Hair follicular keratinocyte (primary cell): ENCODE measurements at places on chromosomes 5 and 9. TPM values are rescaled to one million over a fixed set of nuclear protein-coding genes. Genes with fewer than 3 reads are reported as not detected.

Gene NUTM2F
- total RNA-seq, result not detected in 2 replicates

Gene NSG2
- total RNA-seq, result not detected in 2 replicates

Gene PPIC
- 23.9 and 28.3 TPM in 2 replicates for total RNA-seq

Gene PRUNE2
- 0.16 and 0.19 TPM in 2 replicates for total RNA-seq

Gene IFNB1
- total RNA-seq, result not detected in 2 replicates

Gene PTPA
- 76.2 and 97.7 TPM in 2 replicates for total RNA-seq

Gene EQTN
- 0.23 TPM in 1 of 2 replicates, not detected in the other for total RNA-seq

Gene SUSD3
- 2.1 and 3.1 TPM in 2 replicates for total RNA-seq

Gene IQGAP2
- not detected in 2 replicates for total RNA-seq

Gene BTNL8
- not detected in 2 replicates for total RNA-seq

Gene PURA
- 6.1 and 6.6 TPM in 2 replicates for total RNA-seq

Gene UBQLN1
- total RNA-seq, result 81.9 and 91.7 TPM in 2 replicates

Gene PCDHGA5
- total RNA-seq, result under 0.01 TPM in 1 of 2 replicates, not detected in the other

Gene RECK
- 1.7 and 3.2 TPM in 2 replicates for total RNA-seq

Gene CCNG1
- 104 and 111 TPM in 2 replicates for total RNA-seq

Gene ADAMTS12
- total RNA-seq, result 0.16 and 0.84 TPM in 2 replicates

Gene PCDHGA10
- 1.3 and 1.6 TPM in 2 replicates for total RNA-seq

Gene CATSPER3
- not detected in 2 replicates for total RNA-seq

Gene PCDHB14
- 0.04 TPM in 1 of 2 replicates, not detected in the other for total RNA-seq

Gene UTP15
- 17.7 and 19.0 TPM in 2 replicates for total RNA-seq

Gene CD180
- total RNA-seq, result not detected in 2 replicates

Gene TAF11L5
- total RNA-seq, result not detected in 2 replicates

Gene GNE
- 16.1 and 20.3 TPM in 2 replicates for total RNA-seq

Gene AQP3
- 23.4 and 30.4 TPM in 2 replicates for total RNA-seq

Gene PCDHGA1
- not detected in 2 replicates for total RNA-seq

Gene SPINK13
- total RNA-seq, result not detected in 2 replicates

Gene SPATA6L
- 0.15 and 1.6 TPM in 2 replicates for total RNA-seq

Gene SNCAIP
- not detected in 2 replicates for total RNA-seq

Gene RLN2
- total RNA-seq, result 0.15 TPM in 1 of 2 replicates, not detected in the other

Gene KIF4B
- total RNA-seq, result not detected in 2 replicates

Gene SLC24A2
- total RNA-seq, result not detected in 2 replicates

Gene S1PR3
- 3.0 and 5.7 TPM in 2 replicates for total RNA-seq

Gene TRIP13
- 24.7 and 63.7 TPM in 2 replicates for total RNA-seq

Gene IL13
- total RNA-seq, result not detected in 2 replicates

Gene CXXC5
- total RNA-seq, result 4.2 and 4.9 TPM in 2 replicates

Gene SLC27A6
- 1.5 TPM in 2 replicates for total RNA-seq

Gene NINJ1
- 45.6 and 51.9 TPM in 2 replicates for total RNA-seq

Gene ENTPD2
- total RNA-seq, result 0.11 and 0.39 TPM in 2 replicates

Gene N4BP3
- 5.3 and 6.1 TPM in 2 replicates for total RNA-seq

Gene CCDC180
- 0.39 and 1.8 TPM in 2 replicates for total RNA-seq

Gene PCA3
- total RNA-seq, result not detected in 2 replicates

Gene AGXT2
- total RNA-seq, result not detected in 2 replicates

Gene FAM169A
- 19.4 and 22.3 TPM in 2 replicates for total RNA-seq

Gene CCDC187
- not detected in 2 replicates for total RNA-seq

Gene SPEF2
- total RNA-seq, result 0.46 and 2.3 TPM in 2 replicates

Gene EXOSC3
- 41.3 and 58.1 TPM in 2 replicates for total RNA-seq

Gene CARTPT
- total RNA-seq, result not detected in 2 replicates
